NCI-H2107 (cell line): ENCODE measurements at places on chromosomes 4 and X.
A peak's percentile ranks its signal among the peaks of the same experiment; 100 is the strongest.

DNA sequence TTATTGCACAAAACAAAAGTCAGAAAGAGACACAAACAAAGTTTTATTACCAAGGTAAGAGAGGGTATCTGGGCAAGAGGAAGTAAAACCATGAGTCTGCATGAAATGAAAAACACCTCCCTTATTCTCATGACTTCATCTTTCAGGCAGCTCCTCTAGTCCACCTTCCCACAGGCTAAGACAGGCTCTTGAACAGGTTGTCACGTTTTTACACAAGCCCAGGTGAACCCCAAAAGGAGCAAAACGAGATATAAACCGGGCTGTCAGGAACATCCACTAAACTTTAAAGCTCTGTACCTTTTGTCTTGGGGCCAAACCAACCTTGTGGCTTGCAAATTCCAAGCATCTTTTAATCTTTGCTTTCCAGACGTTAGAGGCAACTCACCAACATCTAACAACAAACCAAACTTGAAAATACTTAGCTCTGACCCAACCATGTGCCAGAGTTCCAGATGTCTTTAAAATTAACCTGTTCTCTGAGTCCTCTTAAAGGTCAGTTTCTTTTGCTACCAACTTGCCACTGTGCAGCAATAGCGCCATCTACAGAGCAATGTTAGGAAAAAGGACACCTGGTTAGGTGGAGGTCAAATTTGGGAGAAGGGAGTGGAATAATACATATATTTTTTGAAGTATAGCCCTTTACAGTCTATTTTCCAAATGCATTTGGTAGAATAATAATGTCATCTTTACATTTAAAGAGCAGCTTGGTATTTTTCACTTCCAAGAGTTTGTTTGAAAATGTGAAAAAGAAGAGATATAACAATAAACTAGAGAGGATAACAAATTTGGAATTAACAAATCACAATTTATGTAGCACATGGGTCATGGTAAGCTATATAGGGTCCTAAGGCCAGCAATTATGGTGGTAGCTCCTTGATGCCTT, 73.1 kb downstream of the QRFPR start:
- no peak for DNase-seq

DNA sequence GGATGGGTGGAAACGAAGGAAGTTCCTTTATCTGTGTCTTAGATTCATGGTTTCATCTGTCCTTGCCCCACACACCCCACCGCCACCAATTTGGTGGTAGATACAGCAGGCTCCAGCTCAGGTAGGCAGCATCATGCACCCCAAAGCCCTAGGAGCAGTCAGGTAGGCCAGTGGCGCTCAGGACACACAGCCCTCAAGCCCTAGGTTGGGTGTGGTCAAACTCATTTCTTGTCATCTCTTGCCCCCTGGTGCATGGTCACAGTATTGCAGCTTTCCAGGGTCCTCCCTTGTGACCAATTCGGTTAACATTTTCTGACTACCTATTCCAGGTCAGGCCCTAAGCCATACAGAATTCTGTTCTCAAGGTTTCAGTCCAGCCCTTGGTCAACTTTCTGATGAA, 14.5 kb upstream of the PRRG3 start:
- peak; percentile 20 for DNase-seq

DNA sequence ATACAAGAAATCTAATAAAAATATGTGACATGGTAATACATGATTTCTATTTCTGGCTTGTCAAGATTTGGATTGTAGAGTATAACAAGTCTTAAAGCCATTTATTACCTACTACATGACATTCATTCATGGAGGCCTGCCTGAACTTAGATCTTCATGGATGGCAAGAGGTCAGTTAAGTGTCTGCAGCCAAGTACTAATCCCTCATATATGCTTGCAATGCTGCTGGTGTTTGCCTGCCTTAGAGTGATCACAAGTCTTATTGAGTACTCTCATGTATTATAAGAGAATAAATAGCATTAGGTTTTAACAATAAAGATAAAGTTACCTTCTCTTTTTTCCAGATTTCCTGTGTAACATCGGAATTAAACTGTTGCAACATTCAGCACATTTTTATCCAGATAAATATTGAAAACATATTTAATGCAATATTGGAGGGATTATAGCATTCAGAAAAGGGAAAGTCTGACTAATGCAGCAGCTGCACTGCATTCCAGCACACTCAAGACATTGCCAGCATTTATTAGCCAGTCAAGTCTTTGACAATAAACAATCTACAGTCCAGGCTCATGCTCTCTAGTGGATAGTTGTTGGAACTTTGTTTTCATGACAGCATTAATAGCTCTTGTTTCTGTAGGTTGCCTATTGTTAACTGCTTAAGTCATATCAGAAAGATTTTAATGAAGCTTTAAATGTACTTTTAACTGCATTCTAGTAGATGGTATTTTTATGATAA, 737.1 kb downstream of the FAT4 start:
- DNase-seq, result no peak

GRCh38 chr4:37745946-37746345, 59.8 kb upstream of the RELL1 start:
- no peak for DNase-seq

DNA sequence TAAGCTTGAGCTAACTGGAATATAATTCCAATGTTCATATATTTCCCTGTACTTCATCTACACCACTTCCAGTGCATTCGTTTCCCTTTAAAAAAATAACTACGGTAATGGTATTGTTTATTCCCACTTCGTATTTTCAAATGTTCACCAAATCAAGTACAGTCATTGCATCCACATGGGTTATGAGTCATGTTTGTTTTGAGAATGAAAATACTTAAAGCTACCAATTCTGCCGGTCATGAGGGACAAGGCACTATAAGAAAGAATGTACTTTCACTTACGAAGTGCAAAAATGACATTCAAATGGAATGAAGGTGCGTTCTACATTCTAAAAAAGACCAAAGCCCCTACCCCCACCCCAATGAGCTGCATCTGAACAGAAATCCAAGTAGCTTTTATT, 174.4 kb upstream of the FGF13 start:
- no peak for DNase-seq

DNA sequence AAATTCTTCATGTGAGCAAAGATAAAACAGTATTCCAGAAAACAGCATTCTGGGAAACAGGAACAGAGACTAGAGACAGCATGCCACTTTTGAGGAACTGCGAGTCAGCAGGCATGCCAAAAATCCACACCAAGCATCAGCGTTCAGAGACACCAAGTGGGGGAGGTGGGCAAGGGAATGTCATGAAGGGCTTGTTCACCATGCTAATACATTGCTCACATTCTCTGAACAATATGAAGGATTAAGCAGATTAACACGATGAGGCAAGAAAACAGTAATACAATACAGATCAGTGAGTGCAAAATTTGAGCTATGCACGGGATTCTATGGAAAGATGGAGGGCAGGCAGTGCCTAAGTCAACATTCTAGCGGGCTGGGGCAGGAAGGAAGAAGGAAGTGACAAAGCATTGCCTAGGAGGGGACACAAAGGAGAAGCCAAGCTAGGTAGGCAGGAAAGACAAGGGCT, 278.3 kb downstream of the FBXW7 start:
- no peak for DNase-seq

- no peak for DNase-seq
Observed at GRCh38 chrX:46386511-46386910, 158.7 kb downstream of the ZNF674 start.

- DNase-seq, result no peak
Observed at GRCh38 chr4:911871-912490, 20.1 kb downstream of the GAK start.

- DNase-seq, result no peak
Observed at GRCh38 chr4:182684796-182685195, 232.4 kb downstream of the DCTD start.

DNA sequence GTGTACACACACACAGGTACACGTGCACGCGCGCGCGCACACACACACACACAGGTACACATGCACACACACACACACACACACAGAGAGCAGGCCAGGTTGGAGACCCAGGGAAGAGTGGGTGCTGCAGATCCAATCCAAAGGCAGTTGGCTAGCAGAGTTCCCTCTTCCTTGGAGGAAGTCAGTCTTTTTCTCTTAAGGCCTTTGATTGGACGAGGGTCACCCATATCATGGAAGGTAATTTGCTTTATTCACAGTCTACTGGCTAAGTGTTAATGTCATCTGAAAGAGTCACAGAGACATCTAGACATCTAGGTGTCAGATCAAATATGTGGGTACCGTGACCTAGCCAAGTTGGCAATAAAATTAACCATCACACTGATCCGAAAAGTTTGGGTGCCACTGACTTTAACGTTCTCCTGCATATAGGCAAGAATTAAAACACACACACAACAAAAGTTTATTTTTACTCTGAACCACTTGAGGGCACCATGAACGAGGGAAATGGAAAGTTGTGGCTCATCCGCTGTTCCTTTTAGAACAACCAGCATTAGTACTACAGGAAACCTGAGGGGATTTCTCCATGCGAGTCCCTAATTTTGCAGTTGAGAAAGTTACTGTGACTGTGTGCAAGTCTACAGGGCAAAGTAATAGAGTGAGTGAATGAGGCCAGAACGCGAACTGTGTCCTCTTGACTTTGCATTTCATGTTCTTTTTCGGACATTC, 66.0 kb upstream of the STOX2 start:
- DNase-seq, result no peak

GRCh38 chr4:161595230-161595771, 568.5 kb downstream of the FSTL5 start:
- DNase-seq, result no peak

DNA sequence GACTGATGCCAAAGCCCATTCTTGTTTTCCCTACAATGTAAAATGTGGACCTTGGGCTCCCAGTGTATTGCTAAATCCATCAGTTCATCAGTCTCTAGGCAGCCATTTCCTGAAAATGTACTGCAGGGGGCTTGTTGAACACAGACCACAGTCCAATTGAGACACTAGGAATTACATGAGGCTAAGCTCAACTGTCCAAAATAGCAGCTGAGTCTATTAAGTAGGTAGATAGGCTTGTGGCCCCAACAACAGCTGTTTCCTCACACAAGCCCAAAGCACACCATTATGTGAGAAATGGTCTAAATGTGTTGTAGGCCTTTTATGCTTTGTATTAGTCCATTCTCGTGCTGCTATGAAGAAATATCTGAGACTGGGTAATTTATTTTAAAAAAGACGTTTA, 60.0 kb upstream of the PAK3 start:
- DNase-seq, result no peak

- no peak for DNase-seq
Observed at GRCh38 chr4:35216636-35217035, 1027.7 kb downstream of the ARAP2 start.

GRCh38 chr4:23233596-23233995, 540.9 kb downstream of the GBA3 start:
- no peak for DNase-seq

DNA sequence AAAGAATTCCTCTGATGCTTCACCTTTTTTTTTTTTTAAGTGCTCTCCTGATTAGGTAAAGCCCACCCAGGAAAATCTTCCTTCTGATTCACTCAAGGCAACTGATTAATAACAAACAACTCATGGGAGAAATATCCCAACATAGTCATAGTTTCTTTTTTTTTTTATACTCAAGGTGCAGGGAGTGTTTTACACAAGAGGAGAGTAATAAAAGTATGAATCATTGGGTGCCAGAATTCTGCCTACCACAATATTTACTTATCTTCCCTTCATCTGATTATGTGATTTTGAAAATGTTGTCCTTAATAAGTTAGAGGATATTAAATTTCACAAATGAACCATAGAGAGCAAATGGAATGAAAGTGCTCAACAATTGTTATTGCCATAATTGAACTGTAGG, 329.9 kb downstream of the TECRL start:
- DNase-seq, result no peak

DNA sequence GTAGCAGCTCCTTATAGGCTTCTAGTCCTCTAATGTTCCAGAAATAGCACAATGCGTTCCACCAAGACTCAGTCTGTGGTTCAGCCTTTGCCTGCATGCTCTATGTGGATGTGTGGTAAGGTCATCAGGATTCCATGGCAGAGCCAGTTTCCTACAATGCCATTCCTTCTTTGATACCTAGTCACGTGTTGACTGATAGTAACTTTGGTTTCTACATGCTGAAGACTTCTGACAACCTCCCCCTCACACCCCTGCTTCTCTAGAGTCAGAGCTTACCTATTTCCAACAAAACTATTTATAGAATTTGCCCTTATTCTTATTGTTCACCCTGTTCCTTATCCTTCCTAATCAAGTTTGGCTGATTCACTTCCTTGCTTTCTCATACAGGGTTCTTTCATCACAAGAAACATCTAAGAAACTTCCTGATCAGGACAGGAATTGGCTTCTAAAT, 81.1 kb downstream of the CT47B1 start:
- no peak for DNase-seq

- DNase-seq, result no peak
Observed at GRCh38 chr4:68011684-68012083, 48.4 kb upstream of the TMPRSS11A start.

DNA sequence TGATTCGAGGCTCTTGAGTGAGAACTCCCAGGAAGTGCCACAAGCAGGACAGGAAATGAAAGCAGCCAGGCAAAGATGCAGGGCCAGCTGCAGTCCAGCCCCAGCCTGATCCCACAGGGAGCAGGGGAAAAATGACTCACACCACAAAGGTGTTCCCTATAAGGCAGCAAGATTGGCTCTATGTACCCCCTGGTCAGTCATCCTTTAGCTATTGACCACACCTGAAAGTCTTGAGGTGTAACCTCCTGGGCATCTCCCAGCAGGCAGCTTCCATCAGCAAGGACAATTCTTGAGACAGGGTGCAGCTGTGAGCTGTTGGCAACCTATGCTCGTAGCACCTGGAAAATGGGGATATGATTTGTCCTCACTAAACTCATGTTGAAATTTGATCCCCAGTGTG, 27.9 kb upstream of the EXOC1L start:
- no peak for DNase-seq

- DNase-seq, result no peak
Observed at GRCh38 chr4:74975848-74976824, 43.2 kb downstream of the PARM1 start.

GRCh38 chrX:46620505-46620904, 46.9 kb downstream of the CHST7 start:
- DNase-seq, result no peak

DNA sequence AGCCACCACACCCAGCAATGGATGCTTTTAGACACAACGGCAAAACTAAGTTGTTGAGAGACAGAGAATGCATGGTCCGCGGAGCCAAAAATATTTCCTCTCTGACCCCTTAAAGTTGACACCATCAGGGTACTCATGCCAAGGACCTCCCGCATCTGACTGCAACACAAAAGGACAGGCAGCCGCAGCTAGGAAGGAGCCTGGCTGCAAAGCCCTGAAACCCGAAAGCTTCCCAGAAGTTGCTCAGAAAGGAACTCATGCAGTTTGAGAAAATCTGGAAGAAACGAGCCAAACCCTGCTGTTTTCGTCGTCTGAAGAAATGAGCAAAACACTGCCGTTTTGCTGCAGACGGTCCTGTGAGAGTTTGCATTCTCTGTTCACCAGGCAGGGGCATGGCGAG, 16.5 kb downstream of the DHRSX start:
- no peak for DNase-seq

DNA sequence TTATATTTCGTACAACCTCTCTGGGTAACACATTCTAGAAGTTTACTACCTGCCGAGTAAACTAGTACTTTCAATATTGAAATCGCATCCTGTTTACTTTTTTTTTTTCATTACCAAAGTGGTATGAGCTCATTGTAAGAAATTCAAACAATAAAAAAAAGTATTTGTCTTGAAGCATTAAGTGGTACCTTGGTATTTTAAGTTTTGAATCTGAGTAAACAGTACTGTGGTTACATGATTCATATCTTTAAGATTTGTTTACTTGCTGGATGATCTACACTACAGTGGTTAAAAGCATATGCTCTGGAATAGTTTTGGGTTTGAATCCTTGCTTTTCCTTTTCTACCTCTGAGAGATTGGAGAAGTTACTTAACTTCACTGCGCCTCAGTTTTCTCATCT, 3.8 kb upstream of the MMGT1 start:
- no peak for DNase-seq

GRCh38 chr4:128516301-128516969, 228.8 kb upstream of the PGRMC2 start:
- DNase-seq, result no peak
